ENCODE measurements at places on chromosomes 2 and 18.

- DNase-seq = no peak
These were observed 92.0 kb downstream of the GAREM1 start for GRCh38 chr18:32378705-32379104.

- no peak for DNase-seq
These were observed 65.7 kb downstream of the MEP1B start for GRCh38 chr18:32255570-32255969.

DNA sequence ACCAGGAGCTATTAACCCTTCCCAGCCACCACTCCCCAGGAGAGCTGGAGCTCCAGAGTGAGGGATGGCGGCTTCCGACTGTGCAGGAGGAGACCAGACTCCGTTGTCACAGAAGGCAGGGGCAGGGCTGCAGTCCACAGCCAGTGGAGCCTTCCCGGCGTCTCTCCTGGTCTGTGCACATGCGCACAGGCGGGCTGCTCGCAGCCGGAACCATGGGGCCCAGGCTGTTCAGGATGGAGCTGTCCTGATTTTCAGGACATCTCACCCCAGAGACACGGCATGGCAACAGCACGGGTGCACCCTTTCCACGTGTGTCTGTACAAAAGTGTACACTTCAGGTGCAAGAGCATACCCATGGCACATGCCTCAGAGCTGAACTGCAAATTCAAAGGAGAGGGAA is 28.9 kb downstream of the EIPR1 start:
- peak; percentile 88 for DNase-seq

DNA sequence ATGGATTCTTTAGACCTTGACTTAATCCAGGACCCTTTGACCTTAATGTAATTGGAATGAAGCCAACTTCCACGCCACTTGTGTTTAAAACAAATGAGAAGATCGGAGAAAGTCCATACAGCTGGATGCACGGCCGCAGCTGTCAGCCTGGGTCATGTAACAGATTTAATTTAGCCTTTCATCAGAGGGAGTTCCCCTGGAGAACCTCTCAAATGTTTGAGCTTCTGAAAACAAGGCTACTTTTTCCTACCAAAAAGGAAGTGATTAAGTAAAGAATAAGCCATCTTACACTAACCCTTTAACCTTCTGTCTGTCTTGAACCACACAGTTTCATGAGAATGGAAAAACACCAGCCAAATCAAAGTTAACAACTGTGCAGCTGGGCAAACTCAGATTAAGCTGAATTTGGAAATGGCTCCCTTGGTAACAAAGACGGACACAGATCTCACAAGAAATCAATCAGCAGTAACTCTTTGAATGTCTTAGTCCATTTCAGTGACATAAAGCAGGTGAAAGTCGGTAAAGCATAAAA is 103.6 kb downstream of the DOCK10 start:
- no peak for DNase-seq

DNA sequence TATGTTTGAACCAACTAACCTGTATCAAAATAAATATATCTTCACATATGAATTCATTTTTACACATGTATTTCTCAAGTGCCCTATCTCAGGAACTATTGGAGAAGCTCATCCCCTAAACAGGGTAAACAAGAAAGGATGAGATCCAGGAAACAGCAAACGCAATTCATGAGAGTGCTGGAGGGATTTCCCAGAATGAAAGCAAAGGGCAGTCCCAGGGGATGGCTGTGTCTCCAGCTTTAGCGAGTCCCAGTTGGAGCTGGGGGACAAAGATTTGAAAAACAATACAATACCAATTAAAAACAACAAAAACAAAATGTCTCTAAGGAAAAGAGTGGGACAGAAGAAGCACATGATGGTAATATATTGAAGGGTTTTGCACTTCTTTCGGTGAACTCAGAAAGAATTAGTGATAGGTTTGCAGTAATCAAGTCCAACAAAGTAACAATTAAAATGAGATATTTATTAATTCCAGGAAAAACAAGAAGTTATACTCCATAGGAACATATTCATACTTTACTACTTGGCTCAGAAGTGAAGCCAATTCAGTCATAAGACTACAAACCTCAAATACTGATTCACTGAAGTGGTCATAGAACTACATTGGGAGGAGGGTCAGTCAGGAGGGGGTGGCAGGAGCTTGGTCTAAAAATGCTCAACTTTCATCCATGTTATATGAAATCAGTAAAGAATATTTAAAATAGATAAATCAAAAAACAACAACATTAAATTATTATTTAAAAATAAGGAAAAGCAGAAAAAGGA is 73.1 kb upstream of the PDE1A start:
- no peak for DNase-seq

GRCh38 chr2:71951083-71951468 is 196.6 kb downstream of the CYP26B1 start:
- DNase-seq = no peak

DNA sequence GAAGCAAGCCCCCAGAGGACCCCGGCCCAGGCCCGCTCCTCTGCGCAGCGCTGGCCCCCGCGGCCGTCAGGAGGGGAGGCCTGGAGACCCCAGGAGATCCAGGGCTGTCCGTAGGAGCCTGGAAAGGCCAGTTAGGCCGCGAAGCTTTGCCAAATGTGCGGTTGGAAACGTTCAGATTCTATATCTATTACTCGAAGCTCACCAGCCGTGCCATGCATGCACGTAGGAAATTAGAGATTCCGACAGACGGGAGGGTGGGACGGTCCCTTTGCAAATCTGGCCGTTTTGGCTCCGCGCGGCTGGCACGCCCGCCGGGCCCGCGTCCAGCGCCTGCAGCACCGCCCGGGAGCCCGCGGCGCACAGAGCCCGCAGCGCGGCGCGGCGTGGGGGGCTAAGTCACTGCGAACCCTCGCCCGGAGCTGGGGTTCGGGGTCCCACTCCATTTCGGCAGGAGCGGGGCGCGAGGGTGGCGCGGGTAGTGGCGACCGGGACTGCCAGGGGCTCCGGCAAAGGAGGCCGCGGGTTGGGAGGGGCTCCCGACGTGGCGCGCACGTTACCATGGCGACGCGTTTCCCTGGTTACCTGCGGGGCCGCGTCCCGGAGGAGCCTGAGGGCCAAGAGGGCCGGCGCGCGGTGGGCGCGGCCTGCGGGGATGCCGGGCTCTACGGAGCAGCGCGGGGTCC is 488.6 kb upstream of the SMIM21 start:
- peak; percentile 48 for DNase-seq

DNA sequence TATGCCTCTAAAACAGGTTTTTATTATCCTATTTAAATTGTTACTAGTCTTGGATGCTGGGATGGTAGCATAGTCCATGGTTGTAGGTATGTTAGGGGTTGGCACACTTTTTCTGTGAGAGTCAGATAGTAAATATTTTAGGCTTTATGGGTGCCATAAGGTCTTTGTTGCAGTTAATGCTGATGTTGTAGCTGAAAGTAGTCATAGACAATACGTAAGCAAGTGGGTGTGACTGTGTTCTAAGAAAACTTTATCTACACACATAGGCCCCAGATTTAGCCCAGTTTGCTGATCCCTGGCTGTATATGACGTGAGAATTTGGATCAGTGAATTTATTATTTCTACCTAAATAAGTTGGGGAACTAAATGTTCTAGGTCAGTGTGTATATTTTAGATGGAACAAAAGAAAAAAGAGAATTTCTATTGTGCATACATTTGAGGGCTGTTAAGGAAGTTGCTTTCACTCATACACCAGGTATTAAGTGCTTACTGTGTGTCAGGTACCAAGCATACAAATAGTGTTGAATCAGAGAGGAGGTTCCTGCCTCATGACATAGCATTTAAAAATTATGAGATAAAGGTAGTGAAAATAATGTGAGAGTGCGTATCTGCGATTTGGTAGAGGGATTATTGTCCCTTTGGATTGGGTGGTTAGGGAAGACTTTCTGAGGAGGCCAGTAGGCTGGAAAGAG is 39.4 kb downstream of the AGFG1 start:
- DNase-seq = no peak

DNA sequence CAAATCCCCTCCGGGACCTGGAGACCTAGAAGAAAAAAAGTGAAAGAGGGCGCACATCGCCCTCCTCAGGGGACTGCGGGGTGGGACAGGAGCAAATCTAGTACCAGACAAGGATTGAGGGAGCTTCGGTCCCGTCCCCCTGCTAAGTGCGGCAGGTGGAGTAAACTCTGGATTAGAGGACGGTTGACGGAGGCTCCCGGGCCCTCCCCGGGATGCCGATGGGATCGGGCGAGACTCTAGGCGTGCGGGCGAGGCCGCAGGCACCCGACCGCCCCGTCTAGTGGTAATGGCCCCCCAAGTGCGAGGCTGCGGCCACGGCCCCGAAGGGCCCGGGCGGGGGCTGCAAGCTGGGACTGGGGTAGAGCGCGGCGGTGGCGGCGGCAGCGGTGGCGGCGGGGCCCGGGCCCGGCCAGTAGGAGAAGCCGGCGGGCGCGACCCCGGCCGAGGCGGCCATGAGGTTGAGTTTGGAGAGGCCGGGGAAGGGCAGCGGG is 3.5 kb downstream of the FEV start:
- no peak for DNase-seq

DNA sequence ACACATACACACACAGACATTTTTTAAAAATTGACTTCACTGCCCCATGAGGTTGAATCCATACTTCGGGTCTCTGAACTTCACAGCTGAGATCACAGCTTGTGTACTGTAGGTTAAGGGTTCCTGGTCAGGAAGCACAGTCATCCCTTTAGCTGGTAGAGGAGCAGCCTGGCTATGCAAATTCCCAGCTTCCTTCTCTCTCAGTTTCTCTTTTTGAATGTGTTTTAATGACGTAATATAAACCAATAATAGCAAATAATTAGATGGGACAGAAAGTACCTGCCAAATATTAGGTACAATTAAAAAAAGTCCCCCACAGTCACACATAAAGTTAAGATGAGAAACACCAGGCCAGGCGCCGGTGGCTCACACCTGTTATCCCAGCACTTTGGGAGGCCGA is 178.7 kb downstream of the ZNF385B start:
- no peak for DNase-seq

DNA sequence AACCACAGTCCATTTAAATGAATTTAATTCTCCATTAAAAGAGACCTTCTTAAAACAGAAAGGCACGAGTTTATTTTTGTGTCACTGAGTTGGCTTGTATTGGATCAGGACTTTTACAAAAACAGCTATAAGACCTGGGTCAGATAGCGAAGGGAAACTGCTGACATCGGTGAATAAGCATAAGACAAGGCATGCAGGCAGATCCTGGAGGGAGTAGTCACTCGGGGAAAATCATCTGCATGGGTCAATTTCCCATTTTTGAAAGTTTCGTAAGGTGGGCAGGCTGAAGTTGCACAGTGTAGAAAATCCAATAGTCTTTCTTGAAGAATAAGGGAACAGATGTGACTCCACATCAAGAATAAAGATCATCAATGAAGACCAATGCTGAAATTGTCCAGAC is 12.9 kb downstream of the IL36B start:
- no peak for DNase-seq

- DNase-seq = no peak
These were observed 390.4 kb downstream of the CMPK2 start for GRCh38 chr2:6475155-6475940.

- no peak for DNase-seq
These were observed 298.3 kb downstream of the ICOS start for GRCh38 chr2:204234879-204235278.

DNA sequence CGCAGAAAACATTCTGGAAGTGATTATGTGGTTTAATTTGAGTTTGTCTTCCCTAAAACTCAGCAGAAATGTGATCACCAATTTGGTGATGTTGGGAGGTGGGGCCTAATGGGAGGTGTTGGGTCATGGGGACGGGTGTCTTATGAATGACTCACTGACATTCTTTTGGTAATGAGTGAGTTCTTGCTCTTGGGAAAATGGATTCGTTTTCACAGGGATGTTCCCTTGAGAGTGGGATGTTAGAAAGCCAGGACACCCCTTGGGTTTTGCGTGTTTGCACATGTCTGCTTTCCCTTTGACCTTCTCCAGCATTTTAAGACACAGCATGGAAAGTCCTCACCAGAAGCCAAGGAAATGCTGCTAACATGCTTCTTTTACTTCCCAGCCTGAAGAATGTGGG is 321.5 kb upstream of the NT5C1B start:
- DNase-seq = no peak

DNA sequence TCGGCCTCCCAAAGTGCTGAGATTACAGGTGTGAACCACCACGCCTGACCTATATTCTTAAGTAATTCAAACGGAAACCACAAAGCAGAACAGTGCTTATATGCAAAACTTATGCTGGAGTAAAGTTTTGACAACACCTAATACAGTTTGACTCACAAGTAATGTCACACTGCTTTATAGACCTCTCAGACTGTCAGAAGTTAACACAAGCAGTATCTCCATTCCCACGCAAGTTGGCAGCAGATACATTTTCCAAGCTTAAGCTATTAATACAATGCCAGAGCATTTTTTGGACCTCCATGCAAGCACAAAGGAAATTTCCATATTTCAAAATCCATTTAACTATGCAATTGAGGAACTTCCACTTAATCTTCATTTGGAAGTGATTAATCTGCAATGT is 21.0 kb upstream of the SANBR start:
- no peak for DNase-seq

DNA sequence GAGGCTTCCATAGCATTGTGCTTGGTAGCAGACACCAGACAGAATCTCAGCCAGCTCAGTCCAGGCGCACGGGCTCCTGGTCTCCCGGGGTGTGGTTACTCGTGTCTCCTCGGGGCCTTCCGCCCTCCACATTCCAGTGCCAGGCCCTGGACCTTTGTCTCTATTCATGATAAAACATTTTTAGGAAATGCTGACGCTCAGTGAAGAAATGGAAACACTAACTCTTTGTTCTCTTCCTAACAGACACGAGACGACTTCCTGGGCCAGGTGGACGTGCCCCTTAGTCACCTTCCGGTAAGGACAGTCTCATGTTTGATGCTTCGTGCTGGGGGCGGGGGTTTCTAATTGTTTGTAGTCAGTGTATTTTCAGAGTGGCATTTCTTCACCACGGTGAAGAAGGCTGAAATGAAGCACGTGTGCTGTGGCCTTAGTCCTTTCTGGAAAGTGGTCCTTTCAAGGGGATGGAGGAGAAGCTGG is 271.8 kb downstream of the NEDD4L start:
- no peak for DNase-seq

DNA sequence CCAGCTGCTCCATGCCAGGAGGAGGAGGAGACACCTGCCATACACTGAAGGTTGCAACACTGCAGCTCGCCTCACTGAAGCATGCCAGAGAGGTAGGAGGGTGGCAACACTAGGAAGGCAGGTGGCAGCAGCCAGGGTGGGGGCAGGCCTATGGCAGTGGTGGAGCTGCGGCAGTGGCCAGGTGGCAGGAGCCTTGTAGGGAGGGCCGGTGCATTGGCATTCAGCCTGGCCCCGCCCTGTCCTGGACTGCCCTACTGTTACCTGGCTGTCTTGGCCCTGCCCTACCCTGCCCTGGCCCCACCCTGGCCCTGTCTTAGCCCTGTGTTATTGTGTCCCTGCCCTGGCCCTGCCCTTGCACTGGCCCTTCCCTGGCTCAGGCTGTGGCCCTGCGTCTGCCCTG is 7.4 kb upstream of the ANKRD62 start:
- DNase-seq = no peak

DNA sequence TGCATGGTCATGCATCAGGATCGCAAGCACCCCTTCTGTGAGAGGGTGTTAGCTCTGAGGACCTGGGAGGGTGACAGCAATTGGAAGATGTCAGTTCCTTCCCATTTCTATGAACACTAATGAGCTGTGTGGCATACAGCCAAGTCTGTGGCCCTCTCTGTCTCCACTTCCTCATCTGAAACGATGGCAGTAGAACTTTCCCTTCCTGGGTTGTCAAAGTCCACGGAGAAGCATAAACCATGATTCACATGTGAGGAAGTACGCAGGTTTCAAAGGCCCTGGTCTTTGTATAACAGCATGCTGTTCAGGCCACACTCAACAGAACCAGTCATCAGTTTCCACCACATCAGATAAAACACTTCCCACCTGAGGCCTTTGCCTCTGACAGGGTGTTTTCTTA is 167.4 kb upstream of the RAB6C start:
- peak; percentile 4 for DNase-seq

Measured in G401 (cell line).